ENCODE measurements at places on chromosomes 16 and 17. TPM values are rescaled to one million over a fixed set of nuclear protein-coding genes. Genes with fewer than 3 reads are reported as not detected.

DNA sequence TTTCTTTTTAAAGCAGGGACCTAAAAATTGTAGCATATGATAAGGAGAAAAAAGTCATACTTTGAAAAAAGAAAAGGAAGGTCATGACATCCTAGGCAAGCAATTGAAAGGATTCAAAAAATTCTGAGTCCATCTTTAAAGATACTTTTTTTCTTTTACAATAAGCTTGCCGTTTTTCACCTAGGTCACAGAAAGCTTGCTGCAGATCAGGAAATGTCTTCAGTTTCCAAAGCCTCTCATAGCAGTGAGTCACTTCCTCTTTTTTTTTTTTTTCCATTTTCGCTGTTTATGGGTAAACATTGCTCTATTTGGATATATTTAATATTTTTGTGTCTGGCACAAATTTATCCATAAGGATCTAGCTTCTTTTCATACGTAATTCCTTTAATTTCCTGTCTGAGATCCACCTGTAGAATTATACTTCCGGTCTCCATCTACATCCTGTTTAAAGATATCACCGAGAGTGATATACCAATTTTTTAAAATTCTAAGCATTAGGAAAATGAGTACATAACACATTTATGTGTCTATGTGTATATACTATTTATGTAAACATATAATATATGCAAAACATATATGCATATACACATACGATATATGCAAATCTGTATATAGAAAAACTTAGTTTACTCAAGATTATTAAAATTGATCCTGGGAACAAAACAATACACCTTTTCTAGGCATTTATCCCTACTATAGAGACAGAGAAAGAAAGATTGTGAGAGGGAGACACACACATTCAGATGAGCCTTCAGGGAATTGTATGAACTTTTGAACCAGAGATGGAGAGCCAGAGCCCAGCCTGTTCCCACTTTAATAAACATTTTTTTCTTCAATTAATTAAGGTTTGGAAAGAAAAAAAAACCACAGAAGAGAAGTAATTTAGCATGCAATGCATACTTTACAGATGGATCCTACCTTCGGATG, 134.4 kb downstream of the SKAP1 start:
- peak; percentile 12 for DNase-seq
- peak overlapping the region; percentile 62 for H3K4me3 ChIP-seq
- H3K27me3 ChIP-seq: no peaks in the 10 kb centered on the region
- H3K4me1 ChIP-seq: peaks cover 46% of the 10 kb centered on the region
- H3K27ac ChIP-seq: peak overlapping the region; percentile 80

ARSG gene
- 13.8 TPM for total RNA-seq

- DNase-seq: no peak
- H3K4me3 ChIP-seq: no peak overlapping the region
- no peak overlapping the region for H3K27ac ChIP-seq
- no peaks in the 10 kb centered on the region for H3K4me1 ChIP-seq
- H3K36me3 ChIP-seq: no peaks in the 10 kb centered on the region
Observed at GRCh38 chr16:50878536-50878935, 136.7 kb downstream of the CYLD start.

DNA sequence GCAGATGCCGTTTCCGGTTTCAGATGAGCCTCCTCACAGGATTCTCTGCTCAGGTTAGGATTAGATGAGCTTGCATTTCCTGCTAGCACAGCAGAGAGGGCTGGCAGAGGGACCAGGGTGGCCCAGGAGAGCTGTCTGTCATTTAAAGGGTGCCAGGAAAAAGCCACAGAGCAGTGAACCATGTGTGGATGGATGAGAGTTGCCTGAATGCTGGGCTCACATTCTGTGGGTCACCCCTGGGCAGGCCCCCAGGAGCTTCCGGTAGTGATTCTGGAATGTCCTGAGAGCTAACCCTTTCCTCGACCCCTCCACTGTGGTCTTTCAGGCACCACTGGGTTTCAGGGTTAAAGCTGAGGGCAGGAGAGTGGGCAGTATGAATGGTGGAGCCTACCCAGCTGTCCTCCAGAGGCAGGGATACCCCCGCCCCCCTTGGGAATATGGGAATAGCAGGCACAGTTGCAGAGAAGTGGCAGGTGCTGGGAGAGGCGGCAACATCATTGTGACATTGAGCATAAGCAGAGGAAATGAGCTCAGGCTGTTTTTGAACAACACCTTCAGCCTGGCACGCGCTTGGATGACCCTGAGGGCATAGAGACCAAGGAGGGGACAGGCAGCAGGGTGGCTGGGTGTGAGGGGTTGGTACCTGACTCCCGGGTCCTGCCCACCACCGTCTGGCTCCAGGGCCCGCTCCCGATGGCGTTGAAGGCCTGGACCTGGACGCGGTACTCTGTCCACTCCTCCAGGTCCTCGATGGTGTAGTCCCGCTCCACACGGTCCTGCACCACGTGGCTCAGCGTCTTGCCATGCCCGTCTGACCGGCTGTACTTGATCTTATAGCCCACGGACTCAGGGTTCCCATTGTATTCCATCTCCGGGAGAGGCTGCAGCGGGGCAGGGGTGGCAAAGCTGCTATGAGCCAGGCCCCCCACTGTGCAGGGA, 83.0 kb upstream of the CDC42EP4 start:
- H3K27me3 ChIP-seq: no peaks in the 10 kb centered on the region
- no peaks in the 10 kb centered on the region for H3K4me1 ChIP-seq
- DNase-seq: no peak
- H3K36me3 ChIP-seq: no peaks in the 10 kb centered on the region
- H3K27ac ChIP-seq: no peak overlapping the region

GRCh38 chr16:1565083-1565805, 31.8 kb downstream of the TMEM204 start:
- H3K27me3 ChIP-seq: no peaks in the 10 kb centered on the region
- H3K36me3 ChIP-seq: peaks cover 1% of the 10 kb centered on the region
- H3K27ac ChIP-seq: no peak overlapping the region
- H3K4me1 ChIP-seq: peaks cover 12% of the 10 kb centered on the region

DNA sequence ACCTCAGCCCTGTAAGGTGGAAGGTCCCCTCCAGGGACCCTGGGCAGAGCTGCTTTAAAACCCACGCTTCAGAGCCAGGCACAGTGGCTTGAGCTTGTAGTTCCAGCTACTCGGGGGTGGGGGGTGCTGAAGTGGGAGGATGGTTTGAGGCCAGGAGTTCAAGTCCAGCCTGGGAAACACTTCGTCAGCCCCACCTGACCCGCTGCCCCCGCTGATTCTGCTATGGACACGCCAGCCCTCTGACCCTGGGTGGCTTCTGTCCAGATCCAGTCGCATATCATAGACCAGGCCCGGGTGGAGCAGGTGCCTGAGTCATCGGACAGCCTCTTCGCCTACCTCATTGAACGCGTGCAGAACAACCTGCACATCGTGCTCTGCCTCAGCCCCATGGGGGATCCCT, 35.2 kb upstream of the KDM6B start:
- no peaks in the 10 kb centered on the region for H3K36me3 ChIP-seq
- H3K4me3 ChIP-seq: no peak overlapping the region
- DNase-seq: no peak
- no peaks in the 10 kb centered on the region for H3K4me1 ChIP-seq
- no peak overlapping the region for H3K27ac ChIP-seq

- no peak overlapping the region for H3K4me3 ChIP-seq
- no peaks in the 10 kb centered on the region for H3K36me3 ChIP-seq
- no peak overlapping the region for H3K27ac ChIP-seq
- peaks cover 5% of the 10 kb centered on the region for H3K27me3 ChIP-seq
Observed at GRCh38 chr16:80105160-80105559, 435.6 kb upstream of the DYNLRB2 start.

IGSF6 gene
- total RNA-seq: 0.25 TPM

DNA sequence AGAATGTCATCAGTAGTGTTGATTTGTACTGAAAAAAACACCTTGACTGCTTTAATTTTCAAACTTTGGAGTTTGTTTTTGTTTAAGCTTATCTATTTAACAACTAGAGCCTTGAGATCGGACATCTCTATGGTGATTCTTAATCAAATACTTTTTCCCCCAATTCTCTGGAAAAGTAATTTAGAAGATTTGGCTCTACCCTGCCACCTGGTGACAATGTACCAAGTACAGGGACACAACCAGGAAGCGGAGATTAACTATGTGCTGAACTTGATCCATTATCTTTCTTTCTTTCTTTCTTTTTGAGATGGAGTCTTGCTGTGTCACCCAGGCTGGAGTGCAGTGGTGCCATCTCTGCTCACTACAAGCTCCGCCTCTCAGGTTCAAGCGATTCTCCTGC, 30.8 kb downstream of the USP43 start:
- H3K27me3 ChIP-seq: peaks cover 3% of the 10 kb centered on the region
- DNase-seq: no peak
- no peak overlapping the region for H3K4me3 ChIP-seq
- H3K27ac ChIP-seq: no peak overlapping the region
- H3K4me1 ChIP-seq: no peaks in the 10 kb centered on the region

- H3K4me1 ChIP-seq: peaks cover 16% of the 10 kb centered on the region
- DNase-seq: peak; percentile 72
- H3K36me3 ChIP-seq: no peaks in the 10 kb centered on the region
- H3K27me3 ChIP-seq: peaks cover 60% of the 10 kb centered on the region
- no peak overlapping the region for H3K4me3 ChIP-seq
Observed at GRCh38 chr17:48814504-48814903, 2.5 kb downstream of the TTLL6 start.

IRX5 gene
- 0.17 TPM for total RNA-seq

ATAD5 gene
- total RNA-seq: 33.2 TPM

PRAC1 gene
- total RNA-seq: not detected

- peaks cover 13% of the 10 kb centered on the region for H3K4me1 ChIP-seq
- no peak overlapping the region for H3K4me3 ChIP-seq
- H3K36me3 ChIP-seq: no peaks in the 10 kb centered on the region
- H3K27ac ChIP-seq: no peak overlapping the region
- peaks cover 63% of the 10 kb centered on the region for H3K27me3 ChIP-seq
- no peak for DNase-seq
Observed at GRCh38 chr17:6843241-6843880, 11.8 kb upstream of the TEKT1 start.

RABEP1 gene
- 40.4 TPM for total RNA-seq

PIRT gene
- total RNA-seq: not detected

FBXW10 gene
- total RNA-seq: not detected

- H3K4me1 ChIP-seq: peaks cover 37% of the 10 kb centered on the region
- H3K4me3 ChIP-seq: no peak overlapping the region
- H3K27ac ChIP-seq: peak overlapping the region; percentile 48
- DNase-seq: no peak
- H3K36me3 ChIP-seq: peaks cover 11% of the 10 kb centered on the region
Observed at GRCh38 chr17:63598281-63598680, 2.4 kb upstream of the TACO1 start.

DNA sequence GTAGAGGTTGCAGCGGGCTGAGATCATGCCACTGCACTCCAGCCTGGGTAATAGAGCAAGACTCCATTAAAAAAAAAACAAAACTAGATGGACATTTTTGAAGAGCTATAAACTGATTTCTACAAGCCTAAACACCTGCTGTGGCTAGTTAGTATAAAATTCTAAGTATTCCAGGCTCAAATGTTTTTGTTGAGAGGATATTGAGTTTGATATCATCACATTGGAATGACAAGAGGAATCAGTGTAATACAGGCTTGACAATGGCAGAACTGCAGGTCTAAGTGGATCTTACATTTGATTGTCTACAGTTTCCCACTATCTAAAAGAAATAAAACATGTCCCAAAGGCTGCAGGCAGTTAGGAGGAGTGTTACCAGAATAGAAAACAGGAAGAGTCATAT, 23.9 kb upstream of the DLX3 start:
- DNase-seq: no peak
- no peak overlapping the region for H3K4me3 ChIP-seq
- no peaks in the 10 kb centered on the region for H3K4me1 ChIP-seq
- H3K36me3 ChIP-seq: no peaks in the 10 kb centered on the region
- H3K27me3 ChIP-seq: peaks cover 11% of the 10 kb centered on the region
- H3K27ac ChIP-seq: no peak overlapping the region

INO80E gene
- 134 TPM for total RNA-seq

DNA sequence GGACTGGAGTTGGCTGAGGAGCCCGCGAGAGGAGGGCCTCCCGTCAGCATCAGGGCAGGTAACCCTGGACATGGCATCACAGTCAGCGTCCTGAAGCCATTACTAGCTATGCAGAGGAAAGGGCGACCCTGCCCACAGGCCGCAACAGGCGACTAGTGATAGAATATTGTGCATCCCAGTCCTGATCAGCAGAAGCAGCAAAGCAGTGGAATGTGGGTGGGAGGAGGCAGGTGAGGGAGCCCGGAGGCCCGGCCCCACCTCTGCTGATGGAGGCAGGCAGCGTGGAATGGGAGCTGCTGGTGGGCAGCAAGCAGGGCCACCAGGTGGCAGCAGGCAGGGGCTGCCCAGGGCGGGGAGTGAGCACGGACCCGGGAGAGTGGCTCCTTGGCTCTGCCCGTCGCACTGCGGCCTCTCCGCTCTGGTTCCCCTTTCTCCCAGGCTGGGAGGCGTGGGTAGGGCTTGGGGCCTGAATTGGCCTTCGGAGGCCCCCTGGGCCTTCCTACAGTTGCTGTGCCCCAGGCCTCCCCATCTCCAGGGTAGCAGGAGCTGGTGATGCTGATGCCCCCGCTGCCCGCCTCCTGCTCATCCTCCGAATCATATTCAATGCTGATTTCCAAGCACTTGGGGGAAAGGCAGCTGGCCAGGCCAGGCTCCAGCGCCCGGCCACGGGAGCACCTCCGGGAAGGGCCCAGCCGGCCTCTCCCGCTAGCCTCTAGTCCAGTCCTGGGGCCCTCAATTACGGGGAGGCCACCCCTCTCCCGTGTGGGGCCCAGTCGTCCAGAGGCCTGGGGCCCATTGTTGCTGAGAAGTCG, 20.2 kb downstream of the TSPOAP1 start:
- no peaks in the 10 kb centered on the region for H3K27me3 ChIP-seq
- no peaks in the 10 kb centered on the region for H3K36me3 ChIP-seq
- H3K4me3 ChIP-seq: no peak overlapping the region
- no peaks in the 10 kb centered on the region for H3K4me1 ChIP-seq

- no peak for DNase-seq
- no peaks in the 10 kb centered on the region for H3K4me1 ChIP-seq
- H3K27me3 ChIP-seq: no peaks in the 10 kb centered on the region
- H3K36me3 ChIP-seq: no peaks in the 10 kb centered on the region
Observed at GRCh38 chr16:7689234-7689633, 356.6 kb downstream of the RBFOX1 start.

DNA sequence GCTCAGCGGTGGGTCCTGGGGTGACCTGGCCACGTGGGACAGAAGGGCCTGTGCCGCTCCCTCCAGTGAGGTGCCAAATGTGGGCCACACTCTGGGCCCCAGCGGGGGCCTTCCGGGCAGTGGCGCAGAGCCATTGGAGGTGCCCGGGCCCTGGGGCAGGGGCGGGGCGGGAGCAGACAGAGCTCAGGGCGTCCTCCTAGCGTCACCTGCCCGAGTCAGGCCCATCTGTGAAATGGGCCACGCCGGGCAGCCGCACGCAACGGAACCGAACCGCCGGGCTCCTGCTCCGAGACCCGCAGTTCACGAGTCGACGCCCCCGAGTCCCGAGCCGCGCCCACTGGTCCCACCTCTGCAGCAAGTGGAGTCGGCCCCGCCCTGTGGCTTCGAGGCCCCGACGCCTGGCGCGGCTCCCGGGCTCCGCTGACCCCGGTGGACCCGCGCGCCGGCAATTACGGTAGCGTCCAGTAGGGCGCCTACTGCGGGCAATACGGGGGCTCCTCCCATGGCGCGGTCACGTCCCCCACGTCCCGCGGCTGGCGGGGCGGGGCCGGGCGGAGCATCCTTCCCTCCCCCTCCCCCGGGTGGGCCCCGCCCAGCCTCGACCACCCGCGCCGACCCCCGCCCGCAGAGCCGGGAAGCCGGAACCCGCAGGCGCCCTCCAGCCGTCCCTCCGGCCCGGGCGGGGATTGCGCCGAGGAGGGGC, 1.9 kb downstream of the SLC16A3 start:
- peaks cover 21% of the 10 kb centered on the region for H3K4me1 ChIP-seq
- no peaks in the 10 kb centered on the region for H3K27me3 ChIP-seq
- no peak overlapping the region for H3K27ac ChIP-seq

All from activated CD4-positive, alpha-beta T cell treated with anti-CD3 and anti-CD28 coated beads, Interleukin-2, amount 10 ng/mL, durations not matched to agents 7 days and 5 days (primary cell).